ENCODE measurements at places on chromosomes 1 and 21.

GRCh38 chr1:239868058-239868832 is 223.4 kb upstream of the FMN2 start:
- no peak for DNase-seq

DNA sequence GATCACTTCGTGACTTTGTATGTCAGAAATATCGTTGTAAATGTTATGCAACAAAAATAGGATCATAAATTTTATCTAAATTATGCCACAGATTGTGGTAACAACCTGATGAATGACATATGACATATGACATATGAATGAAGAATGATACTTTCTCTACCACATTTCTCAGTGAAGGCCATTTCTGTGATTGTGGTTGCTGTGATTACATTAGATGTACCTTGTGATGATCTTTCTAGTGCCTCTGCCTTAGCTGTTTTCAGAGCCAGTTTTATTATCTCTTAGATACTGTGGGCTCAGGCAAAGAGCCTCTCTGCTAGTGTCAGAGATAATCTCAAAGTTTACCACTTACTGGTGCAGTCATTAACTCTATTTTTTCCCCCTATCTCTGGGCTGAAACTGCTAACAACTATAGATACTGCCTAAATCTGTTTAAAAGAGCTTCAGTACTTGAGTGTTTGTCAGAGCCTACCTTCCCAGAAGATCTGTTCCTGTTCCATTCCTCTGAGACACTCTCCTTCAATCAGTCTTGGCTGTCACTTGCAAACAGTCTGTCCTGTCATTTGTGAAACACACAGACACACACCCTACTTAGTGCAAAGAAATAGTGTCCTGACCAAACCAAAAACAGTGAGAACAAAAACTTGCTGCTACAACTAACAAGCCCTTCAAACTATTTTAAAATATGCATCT is 55.5 kb downstream of the HMCN1 start:
- no peak for DNase-seq

- no peak for DNase-seq
Observed at GRCh38 chr1:21292984-21293536, 2.8 kb upstream of the ECE1 start.

- DNase-seq, result no peak
Observed at GRCh38 chr1:172145656-172146055, 274.8 kb upstream of the C1orf105 start.

DNA sequence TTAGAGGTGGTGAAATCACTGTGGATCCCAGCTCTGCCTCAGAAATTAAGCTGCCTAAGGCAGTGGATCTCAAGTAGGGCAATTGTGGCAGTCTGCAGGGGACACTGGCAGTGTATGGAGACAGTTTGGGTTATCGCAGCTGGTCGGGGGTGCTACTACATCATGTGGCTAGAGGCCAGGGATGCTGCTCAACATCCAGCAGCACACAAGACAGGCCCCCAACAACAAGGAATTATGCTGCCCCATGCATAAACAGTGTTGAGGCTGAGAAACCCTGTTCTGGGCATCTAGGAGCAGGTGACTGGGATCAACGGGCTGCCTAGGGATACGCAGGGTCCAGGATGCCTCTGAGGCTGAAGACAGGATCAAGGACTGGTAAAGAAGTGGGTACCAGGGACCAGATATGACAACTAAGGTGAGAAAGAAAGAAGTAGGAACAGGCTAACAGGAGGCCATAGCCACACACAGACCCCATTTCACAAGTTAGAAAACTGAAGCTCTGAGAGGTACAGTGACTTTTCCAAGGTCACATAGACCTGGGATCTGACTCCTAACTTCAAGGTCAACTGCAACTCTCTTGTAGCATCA is 8.7 kb downstream of the BATF3 start:
- no peak for DNase-seq

GRCh38 chr1:87318806-87319205 is 9.9 kb upstream of the LMO4 start:
- DNase-seq, result no peak

- DNase-seq, result peak; percentile 93
Observed at GRCh38 chr1:88892357-88892877, 1.1 kb upstream of the GTF2B start.

GRCh38 chr1:226401355-226402303 is 6.3 kb downstream of the PARP1 start:
- DNase-seq, result no peak

DNA sequence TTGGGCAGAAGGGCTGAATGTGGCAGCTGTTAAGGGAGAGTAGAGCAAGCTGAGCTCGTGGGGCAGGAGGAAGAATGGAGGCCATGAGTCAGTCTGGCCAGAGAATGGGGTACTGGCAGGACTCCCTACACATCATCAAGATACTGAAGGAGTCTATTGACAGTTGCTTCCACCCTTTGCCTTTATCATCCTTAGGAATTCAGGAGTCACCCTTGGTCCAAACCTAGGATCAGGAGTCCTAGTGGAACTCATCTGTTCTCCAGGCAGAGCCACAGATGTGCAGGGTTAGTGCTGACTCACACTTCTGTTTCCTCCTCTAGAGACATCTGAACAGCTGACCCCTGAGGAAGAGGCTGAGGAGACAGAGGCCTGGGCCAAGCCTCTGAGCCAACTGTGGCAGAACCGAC is 18.7 kb upstream of the ST3GAL3 start:
- no peak for DNase-seq

DNA sequence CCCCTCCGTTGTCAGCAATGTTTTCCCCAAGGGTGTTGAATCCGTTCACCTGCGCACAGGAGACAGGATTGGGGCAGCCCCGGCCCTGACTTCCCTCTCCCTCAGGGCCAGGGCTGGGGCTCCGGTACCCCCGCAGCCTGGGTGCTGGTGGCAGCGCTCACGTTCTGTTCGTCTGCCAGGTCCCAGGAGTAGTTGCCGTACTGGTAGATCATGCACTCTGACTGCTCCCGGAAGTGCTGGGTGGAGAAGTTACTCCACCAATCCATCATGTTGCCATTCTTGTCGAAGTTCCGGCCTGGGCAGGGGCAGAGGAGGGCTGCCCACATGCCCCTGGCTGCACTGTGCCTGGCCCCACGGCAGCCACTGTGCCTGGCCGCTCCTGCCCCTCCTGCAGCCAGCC is 6.1 kb downstream of the PRXL2B start:
- DNase-seq, result no peak

Measured in NCI-H345 (cell line).